ENCODE measurements at places on chromosomes 7 and 10.

DNA sequence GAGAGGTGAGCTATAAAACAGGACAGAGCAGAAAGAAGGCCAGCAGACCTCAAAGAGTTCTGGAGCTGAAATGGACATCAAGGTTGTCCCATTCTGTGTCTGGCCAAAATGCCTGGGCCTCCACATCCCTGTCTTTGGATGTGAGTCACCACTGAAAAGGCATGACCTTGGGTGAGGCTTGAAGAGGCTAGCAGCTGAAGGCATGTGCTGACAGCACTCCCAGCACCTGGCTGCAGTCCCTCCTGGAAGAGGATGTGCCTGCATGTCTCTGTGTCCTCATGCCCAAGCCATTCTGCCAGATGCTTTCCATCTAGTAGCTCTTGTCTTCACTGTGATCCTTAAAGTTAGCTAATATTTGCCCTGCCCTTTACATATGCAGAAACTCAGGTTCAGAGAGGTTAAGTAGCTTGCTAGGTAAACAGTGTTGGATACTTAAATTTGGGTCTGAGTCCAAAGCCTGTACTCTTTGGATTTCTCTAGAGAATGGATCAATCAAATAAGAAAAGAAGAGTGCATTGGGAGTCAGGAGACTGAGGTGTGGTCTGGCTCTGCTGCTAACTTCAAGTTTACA lies 35.8 kb downstream of the HECW1 start:
- no peak for DNase-seq

GRCh38 chr10:79070081-79070605 lies 1.4 kb downstream of the ZMIZ1 start:
- no peak for DNase-seq

DNA sequence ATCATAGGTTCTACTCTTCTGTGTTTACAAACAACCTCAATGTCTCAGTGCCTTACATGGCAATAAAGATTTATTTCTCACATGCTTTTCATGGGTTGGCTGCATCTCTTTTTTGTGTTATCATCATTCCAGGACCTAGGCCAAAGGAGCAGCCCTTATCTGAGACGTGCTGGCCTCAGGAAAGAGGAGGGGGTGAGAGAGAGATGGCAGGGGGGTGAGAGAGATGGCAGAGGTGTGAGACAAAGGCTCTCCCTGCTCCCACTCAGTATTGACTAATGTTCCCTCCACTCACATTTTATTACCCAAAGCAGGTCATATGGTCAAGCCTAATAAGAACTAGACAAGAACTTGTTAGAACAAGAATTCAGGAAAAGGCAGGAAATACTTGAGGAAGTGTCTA lies 120.1 kb upstream of the PRR15 start:
- DNase-seq = no peak

DNA sequence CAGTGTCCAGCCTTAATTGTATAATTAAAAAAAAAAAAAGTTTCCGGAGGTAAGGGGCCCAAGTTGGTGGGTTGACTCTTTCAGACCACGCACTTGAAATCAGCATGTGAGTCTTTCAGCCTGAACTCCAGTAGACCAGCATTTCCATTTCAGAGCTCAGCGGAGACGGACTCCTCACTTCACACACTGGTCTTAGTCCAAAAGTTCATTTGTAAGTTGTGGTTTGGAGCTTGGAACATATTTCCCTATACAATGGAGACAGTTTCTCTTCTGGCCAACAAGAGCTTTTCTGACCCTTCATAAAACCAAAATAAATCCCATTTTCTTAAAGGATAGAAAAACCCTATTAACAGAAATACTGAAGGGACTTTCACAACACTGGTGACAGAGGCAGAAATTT lies 41.0 kb downstream of the ATXN7L1 start:
- DNase-seq = no peak

- DNase-seq = no peak
Measured at GRCh38 chr7:49255054-49255453, 330.7 kb downstream of the CDC14C start.

DNA sequence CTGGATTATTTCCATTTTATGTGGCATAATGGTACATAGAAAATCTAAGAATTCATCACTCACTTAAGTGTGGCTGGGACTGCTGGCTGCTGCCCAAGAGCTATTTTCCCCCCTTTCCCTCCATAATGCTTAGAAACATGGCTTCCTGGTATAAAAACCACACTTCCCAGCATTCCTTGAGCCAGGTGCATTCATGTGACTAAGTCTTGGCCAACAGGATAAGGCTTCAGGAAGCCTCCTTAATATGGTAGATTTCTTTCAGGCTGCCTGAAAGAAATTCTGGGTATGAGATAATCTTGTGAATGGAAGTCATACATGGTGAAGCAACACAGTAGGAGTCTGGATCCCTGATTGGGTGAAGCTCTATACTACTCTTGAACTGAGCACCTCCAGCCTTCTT lies 178.0 kb downstream of the JAZF1 start:
- DNase-seq = no peak

DNA sequence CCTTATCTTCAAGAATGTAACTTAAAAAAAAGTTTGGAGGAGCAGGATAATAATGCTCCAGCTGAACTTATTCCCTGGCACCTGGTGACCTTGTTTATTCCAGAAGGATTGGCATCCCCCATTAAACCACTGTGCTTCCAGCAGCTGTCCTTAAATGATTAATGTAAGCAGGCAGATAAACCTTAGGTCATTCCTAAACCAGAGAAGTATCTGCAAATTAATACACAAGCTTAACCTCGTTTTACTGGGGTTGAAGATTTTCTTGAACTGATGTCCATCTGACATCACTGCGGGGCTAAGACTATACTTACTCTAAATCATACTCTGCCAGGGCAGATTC lies 116.1 kb upstream of the PALS2 start:
- DNase-seq = no peak

GRCh38 chr7:107606303-107606702 lies 26.3 kb downstream of the BCAP29 start:
- no peak for DNase-seq

DNA sequence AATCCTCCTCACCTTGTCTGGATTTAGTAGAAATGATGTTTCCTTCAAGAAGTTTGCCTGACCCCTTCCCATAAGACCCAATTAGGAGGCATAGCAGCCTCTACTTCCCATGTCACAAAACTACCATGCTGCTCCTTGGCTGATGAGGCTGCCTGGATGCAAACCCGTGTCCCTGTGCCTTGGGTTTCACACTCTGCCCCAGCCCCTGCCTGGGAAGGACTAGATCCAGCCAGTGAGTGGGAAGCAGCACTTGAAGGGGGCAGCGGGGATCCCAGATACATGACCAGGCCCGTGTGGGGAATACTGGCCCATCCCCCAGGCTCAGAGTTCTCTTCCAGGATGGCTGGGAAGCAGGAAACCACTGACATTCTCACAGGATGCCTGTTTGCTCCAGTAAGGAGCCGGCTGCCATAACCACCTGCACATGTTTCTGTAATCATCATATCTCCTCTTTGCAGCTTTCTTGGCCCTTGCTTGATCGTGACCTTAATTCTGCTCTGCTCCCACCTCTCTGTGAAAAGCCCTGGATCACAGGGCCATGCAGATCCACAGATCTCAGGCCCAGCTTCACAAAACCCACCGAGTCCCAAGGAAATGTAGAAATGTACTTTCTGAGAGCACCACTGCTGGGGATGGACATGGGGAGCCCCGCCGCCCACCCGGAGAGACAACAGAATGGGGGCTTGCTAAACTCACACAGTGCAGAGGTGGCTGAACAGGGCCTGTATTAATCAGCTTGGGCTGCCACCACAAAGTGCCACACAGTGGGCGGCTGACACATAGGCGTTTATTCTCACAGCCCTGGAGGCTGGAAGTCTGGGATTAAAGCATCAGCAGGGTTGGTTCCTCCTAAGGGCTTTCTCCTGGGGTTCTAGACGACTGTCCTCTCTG lies 287.8 kb upstream of the IGFBP3 start:
- no peak for DNase-seq

GRCh38 chr7:73504017-73504416 lies 18.1 kb downstream of the BAZ1B start:
- no peak for DNase-seq

GRCh38 chr7:123494193-123494796 lies 40.1 kb downstream of the IQUB start:
- no peak for DNase-seq

- no peak for DNase-seq
Measured at GRCh38 chr7:5143106-5143505, 46.9 kb upstream of the WIPI2 start.

DNA sequence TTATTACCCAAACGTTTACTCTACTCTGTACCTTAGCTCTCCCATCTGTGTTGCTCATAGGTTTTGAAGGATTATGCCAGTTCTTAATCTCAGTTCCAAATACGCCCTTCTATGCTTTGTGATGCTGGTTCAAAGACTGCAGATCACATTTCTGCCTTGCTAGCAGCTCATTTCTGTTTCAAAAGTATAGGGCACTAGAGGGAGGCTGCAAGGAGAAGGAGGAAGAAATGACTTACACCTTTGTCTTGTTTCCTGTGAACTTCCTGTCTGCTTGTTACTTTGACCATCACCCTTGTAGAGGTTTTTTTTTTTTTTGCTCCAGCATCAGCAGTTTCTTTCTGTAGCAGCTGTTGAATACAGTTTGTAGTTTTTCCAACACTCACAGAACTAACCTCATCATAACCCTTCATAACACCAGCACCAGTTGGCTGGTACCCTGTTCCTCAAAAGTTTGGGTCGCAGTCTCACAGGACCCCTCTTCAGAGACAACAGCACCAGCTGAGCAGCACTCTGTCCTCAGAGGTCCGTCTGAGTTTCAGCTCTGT lies 16.5 kb downstream of the SLK start:
- DNase-seq = no peak

GRCh38 chr7:134813663-134814396 lies 34.4 kb downstream of the CALD1 start:
- DNase-seq = no peak

DNA sequence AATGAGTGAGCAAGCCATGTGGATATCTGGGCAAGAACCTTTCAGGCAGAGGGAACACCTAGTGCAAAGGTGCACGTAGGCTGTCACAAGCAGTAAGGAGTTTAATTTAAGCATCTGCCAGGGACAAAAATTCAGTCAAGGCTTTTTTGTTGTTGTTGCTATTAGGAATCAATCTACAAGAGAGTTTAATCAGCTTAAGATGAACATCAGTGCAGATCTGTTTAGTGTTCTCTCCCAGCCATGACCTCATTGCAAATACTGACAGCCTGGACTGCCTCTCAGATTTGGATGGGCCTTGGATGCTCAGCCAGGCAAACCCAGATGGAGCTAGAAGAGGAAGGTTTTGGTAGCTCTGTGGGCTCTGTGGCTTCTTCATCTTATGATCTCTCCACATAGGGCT lies 3.3 kb upstream of the GLCCI1 start:
- no peak for DNase-seq

DNA sequence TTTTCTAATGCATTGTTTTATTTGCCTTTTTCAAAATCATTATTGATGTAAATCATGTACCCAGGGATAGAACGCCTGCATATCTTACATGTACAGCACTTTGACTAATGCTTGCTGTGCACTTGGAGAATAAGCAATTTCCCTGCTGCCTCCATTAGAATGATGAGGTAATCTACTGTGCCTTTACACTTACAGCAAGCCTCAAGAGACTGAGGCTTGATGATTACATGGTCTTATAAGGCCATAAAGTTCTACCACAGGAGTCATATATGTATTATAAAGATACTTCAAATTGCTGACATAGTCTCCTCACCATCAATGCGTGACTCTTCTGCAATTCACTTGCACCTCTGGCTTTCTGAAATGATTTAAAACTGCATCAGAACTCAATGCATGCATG lies 328.6 kb upstream of the HGF start:
- DNase-seq = no peak

GRCh38 chr7:16531707-16532106 lies 5.1 kb downstream of the LRRC72 start:
- no peak for DNase-seq

DNA sequence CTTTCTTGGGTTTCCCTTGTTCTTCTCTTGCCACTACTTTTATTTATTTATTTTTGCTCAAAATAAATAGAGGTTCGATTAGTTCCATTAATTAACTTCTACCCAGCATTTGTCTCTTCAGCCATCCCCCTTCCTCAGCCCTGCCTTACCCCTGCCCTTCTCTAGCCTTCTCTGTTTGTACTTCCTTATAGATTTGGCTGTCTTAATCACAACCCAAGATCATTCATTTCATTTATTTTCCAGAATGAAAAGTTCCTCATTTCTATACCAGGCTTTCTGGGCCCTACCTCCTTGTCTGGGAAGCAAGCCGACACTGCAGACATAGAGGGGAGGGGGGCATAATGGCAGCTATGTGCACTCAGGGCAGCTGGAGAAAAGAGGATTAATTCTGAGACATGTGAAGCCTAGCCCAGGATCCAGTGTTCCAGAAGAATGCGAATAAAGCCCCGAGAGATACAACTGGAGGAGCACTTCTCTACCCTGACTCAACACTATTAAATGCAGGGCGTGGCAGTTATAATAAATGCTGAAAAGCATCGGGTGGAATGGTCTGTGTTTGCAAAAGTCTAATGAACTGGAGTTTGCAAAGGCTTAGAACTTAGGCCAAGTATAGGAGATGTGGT lies 6.4 kb upstream of the PDCD4 start:
- DNase-seq = no peak

DNA sequence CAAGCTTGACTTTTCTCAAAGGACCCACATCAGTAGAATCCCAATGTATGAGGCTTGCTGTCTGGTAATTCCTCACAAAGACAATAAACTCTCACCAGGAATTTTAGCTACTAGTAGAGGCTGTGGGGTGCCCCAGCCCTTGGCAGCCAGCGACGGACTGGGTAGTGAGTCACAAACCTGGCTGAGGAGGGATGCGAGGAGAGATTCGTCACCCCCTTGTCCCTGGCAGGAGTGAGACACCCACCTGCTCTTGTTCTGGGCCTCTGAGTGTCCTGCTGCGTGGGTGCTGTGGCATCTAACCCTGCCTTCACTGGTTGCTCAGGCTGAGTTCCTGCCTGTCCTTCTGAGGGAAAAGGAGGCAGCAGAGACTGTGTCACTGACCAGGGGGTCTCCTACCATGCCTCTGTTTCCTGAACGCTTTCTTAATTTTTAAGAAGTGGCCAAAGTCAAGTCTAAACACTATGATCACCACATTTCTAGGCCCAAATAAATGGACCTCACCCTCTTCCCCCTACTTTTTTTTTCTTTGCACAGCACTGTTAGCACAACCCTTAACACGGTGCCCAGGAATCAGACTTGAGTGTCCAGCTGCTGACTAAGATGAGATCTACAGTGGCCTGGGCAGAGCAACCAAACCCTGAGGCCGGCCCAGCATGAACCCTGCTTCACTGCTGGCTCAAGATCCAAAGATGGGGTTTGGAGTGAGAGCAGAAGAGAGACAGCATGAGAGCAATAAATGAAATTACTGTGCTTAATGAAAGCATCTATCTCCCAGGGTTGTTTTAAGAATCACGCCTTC lies 146.4 kb downstream of the ANLN start:
- no peak for DNase-seq

- DNase-seq = no peak
Measured at GRCh38 chr10:84173501-84173929, at the start of gene GPR15LG. Gene GPR15LG (plus strand): TSS chr10:84173801. CDS start chr10:84173852, 51 bp downstream.

- no peak for DNase-seq
Measured at GRCh38 chr7:137386966-137387365, 43.4 kb upstream of the PTN start.
